ENCODE measurements at places on chromosomes 12 and 14.

GRCh38 chr14:85576848-85577542, 47.1 kb downstream of the FLRT2 start:
- peak; percentile 66 for DNase-seq

DNA sequence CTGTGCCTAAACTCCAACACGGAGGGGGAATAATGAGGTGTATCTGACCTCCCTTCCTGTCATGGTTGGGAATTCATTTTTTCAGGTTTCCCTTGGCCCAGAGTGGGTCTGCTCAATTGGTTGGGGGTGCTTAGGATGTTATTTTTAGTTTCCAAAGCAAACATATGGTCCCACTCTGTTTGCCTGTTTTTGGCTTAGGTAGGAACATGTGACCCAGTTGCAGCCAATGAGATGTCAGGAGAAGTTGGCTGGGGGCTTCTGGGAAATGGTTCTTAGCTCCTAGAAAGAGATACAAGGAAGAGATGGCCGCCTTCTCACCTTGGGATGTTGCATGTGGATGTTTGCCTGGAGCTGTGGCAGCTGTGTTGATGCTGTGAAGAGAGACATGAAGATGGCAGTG, 147.9 kb upstream of the RFLNA start:
- DNase-seq = no peak

DNA sequence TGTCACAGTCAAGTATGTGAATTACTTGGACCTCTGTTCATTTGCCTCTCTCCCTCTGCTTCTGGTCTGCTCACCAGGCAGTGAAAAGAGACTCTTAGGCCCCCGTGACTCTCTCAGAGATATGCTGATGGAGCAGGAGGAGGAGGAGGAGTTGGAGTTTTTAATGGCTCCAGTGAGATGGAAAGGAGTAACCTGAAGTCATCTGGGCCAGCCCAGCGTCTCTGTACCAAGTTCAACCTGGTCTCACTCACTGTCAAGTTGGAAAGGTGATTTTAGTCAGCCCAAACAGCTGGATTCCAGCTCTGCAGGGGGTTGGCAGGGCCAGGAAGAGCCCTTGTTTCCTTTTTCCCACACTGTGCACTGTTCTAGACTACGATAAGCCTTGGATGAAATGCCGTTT, 48.6 kb downstream of the SH2B3 start:
- no peak for DNase-seq

GRCh38 chr14:91953170-91953985, 5.9 kb upstream of the FBLN5 start:
- no peak for DNase-seq

DNA sequence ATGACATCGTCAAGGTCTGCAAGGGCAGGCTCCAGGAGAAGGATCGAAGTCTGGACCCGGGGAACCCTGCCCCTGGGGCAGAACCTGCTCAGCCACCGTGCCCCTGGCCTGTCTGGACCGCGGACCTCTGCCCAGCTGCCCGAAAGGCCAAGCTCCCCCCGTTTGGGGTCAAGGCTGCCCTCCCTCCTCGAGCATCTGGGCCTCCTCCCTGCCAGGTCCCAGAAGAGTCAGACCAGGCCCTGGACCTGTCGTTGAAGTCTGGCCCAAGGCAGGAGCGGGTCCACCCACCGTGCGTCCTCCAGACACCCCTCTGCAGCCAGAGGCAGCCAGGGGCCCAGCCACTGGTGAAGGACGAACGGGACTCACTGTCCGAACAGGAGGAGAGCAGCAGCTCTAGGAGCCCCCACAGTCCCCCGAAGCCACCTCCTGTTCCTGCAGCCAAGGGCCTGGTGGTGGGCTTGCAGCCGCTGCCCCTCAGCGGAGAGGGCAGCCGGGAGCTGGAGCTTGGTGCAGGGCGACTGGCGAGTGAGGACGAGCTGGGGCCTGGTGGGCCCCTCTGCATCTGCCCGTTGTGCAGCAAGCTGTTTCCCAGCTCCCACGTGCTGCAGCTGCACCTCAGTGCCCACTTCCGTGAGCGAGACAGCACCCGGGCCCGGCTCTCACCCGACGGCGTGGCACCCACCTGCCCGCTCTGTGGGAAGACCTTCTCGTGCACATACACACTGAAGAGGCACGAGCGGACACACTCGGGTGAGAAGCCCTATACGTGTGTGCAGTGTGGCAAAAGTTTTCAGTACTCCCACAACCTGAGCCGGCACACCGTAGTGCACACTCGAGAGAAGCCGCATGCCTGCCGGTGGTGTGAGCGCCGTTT, 856 bp downstream of the ZBTB42 start:
- no peak for DNase-seq

GRCh38 chr12:53051058-53051880, 1.4 kb downstream of the TNS2 start:
- DNase-seq = peak; percentile 61

- DNase-seq = peak; percentile 28
Observed at GRCh38 chr14:76236172-76237130, 84.7 kb downstream of the GPATCH2L start.

DNA sequence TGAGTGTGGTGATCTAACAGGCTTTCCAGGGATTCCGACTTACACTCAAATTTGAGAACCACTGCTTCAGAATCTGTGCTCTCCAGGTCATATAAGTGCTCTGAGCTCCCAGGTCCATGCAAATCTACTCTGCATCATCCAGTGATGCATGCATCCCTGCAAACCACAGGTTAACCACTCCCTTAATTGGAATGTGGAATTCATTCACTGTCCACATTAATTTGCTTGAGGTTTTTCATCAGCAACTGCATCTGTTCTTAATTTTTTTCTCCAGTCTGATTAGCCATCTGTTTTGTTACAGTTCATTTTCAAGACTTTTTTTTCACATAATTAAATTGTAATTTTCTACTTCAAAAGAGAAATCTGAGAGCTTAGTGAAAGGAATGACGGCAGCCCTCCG, 43.4 kb upstream of the RIN3 start:
- no peak for DNase-seq

DNA sequence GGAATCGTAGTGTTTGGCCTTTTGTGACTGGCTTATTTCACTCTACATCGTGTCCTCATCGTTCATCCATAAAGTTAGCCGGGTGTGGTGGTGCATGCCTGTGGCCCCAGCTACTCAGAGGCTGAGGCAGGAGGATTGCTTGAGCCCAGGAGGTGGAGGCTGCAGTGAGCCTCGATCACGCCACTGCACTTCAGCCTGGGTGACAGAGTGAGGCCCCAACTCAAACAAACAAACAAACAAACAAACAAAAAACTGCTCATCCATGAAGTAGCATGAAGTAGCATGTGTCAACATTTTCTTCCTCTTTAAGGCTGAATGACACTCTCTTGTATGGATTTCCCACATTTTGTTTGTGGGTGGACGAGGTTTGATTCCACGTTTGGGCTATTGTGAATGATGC, 44.0 kb upstream of the MEG3 start:
- no peak for DNase-seq

- no peak for DNase-seq
Observed at GRCh38 chr12:75701859-75702258, 190.4 kb upstream of the KRR1 start.

DNA sequence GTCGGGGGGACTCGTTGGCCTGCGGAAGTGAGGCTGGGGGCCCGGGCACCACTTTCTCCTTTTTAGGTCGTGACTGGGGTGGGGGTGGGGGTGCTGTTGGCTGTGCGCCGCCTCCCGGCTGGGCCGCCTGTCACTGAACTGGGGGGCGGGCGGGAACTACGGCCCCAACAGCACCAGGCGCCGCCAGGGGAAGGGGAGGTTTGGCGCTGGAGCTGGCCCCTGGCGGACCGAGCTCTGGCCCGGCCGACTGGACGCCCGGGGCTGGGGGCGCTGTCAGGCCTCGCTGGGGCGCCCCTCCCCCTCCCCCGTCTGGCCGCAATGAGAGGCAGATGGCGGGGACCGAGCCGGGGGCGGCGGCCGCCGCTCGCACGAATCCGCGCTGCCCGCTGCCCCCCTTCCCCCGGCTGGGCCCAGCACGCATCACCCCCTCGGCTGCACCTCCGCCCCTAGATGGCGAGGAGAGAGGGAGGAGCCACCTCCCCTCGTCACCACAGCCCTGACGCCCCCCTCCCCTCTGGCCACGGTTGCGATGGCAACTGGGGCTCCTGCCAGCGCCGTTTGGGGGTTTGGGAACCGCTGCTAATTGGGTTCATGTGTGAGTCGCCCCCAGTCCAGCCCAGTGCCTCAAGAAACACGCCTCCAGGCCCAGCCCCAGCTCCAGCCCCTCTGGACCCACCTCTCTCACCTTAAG, 723 bp downstream of the NFATC4 start:
- DNase-seq = no peak

- DNase-seq = no peak
Observed at GRCh38 chr12:113087193-113087592, 30.7 kb downstream of the DTX1 start.

GRCh38 chr14:72880820-72881219, 13.1 kb downstream of the DPF3 start:
- peak; percentile 58 for DNase-seq

DNA sequence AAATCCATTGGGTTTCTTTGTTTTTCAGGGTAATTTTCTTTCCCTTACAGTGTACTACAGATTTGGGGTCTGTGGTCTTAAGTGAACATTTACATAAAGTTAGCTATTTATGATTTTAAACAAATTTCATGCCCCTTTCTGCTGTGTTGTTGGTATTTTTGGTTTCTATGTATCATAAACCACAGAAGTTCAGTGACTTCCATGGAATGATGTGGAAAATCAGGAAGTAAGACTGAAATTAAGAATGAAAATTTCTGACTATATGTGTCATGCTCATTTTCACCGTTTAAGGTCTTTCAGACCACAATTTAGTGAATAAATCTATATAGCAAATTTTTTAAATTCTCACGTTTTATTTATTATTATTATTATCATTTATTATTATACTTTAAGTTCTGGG, 31.7 kb downstream of the ETV6 start:
- DNase-seq = peak; percentile 42

- DNase-seq = no peak
Observed at GRCh38 chr12:108232565-108232964, 103.5 kb downstream of the WSCD2 start.

DNA sequence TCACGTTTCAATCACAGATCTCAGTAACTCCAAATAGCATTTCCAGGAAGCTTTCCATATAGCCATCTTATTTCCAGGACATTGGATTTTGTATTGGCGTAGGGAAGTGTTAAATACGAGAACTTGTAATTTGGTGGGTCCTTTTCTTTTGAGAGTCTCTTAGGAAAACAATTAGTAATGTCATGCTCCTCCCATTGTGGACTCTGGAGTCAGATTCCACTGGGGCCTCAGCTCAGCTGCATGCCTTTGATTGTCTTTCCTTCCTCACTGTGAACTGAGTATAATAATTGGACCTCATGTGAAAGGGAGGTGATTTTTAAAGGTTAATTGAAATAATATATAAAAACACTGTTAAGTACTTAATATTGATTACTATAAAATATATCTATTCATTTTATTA, 462.6 kb downstream of the NPAS3 start:
- no peak for DNase-seq

DNA sequence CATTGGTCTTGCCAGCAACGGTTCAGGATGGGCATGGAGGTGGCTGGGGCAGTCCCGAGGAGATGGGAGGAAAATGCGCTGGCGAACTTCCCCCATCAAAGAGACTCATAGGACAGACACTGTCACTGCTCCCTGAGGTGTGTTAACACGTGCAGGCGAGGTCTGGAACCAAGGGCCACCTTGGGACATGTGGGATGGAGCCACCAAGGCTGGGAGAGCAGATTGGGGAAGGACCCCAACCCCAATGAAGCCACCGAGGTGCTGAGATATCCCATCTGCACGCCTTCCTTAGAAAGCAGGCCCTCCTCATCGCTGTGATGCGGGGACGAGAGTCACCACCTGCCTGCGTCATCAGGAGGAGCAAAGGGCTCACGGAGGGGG, 16.9 kb upstream of the BEGAIN start:
- DNase-seq = no peak

GRCh38 chr14:36438883-36439282, 81.1 kb downstream of the NKX2-1 start:
- no peak for DNase-seq

GRCh38 chr12:71691504-71692129, 5.7 kb downstream of the TMEM19 start:
- no peak for DNase-seq

GRCh38 chr12:94204499-94205247, 56.3 kb downstream of the PLXNC1 start:
- peak; percentile 36 for DNase-seq

DNA sequence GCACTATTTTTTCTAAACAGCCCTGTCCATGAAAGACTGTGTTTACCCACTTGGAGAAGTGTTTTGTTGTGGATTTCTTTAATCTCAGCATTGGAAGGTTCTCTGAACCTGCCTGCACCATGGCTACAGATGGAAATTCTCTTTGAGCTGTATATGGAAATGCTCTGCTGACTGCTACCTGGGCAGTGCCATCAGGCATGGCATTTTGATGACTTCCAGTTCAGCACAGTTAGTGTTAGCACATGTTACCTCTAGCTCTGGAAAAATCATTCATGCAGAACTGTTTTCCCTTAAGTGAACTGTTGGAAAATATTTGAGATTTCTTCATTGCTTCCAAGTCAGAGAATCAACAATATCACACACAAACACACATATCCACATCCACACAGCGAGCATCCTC, 52.6 kb upstream of the RIC8B start:
- DNase-seq = no peak

- DNase-seq = no peak
Observed at GRCh38 chr14:69044965-69045555, 66.0 kb upstream of the ACTN1 start.

DNA sequence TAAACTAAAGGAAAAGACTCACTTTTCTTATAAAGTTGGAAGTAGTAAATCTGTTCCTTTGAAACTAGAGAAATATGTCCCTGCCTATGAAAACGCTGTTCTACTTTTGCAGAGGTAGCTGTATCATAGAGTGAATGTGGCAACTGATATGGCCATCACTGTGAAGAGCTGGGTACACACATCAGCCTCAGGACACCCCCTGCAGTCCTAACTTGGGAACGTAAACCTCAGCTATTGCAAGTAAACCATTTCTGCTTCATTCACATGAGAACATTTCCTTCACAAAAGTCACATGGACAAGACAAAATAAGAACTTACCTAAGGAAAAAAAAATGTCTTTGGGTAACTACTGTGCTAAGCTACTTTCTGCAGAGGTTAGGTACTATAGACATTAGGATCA, 233.3 kb upstream of the PPFIA2 start:
- peak; percentile 71 for DNase-seq

DNA sequence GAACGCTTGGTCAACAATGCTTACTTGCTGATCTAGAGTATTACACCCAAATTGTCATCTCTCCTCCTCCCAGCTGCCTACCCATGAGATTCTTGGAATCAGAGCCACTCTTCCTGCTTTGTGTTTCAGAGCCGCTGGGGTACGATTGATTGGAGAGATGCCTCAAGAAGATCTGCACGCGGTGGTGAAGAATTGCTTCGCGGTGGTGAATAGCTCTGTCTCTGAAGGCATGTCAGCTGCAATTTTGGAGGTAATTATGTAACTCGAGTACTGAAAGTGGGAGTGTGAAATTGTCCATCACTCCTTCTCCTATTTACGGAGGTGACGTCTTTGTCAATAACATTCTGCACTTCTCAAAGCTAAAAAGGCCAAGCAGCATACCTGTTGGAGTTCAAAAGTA, 93.9 kb downstream of the GLT1D1 start:
- DNase-seq = no peak

DNA sequence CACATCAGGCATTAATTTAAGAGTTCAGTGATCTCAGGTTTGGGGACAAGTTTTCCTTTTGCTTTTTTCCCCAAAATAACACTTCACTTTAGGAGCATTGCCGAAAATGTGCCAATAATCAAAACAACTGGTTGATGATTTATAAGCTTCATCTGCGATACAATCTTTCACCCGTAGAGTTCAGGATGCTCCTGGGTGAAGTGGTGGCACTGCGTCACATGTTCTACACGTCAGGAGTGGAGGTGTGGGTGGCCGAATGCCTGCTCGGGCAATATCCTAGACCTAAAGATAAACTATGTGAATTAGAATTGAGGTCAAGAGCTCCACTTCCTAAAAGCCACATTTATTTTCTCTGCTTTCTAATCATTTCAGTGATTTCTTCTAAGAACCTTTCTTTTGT, 70.9 kb upstream of the DICER1 start:
- no peak for DNase-seq
